Colonic mucosa (tissue), 4 donors: ENCODE measurements at places on chromosomes 6 and 20.

GRCh38 chr6:1136415-1136774, 175.5 kb upstream of the FOXQ1 start:
- DNase-seq, result no peak

GRCh38 chr6:110690106-110690654, 125.1 kb downstream of the CDK19 start:
- no peak for DNase-seq

- no peak for DNase-seq
Observed at GRCh38 chr6:642805-643204, 14.1 kb downstream of the HUS1B start.

- no peak for DNase-seq
Observed at GRCh38 chr6:3208098-3208774, 19.2 kb downstream of the TUBB2B start.

- DNase-seq, result no peak
Observed at GRCh38 chr20:57794600-57795341, 85.0 kb upstream of the PMEPA1 start.

GRCh38 chr20:17556837-17557674, 12.8 kb upstream of the DSTN start:
- DNase-seq, result peak; percentile 58

- DNase-seq, result no peak
Observed at GRCh38 chr20:44394702-44395460, 39.4 kb downstream of the HNF4A start.
